Cerebellar cortex (tissue), 1 donor: ENCODE measurements at places on chromosomes 6 and 20.

- DNase-seq, result no peak
Observed at GRCh38 chr6:67449602-67450001, 1185.5 kb upstream of the ADGRB3 start.

DNA sequence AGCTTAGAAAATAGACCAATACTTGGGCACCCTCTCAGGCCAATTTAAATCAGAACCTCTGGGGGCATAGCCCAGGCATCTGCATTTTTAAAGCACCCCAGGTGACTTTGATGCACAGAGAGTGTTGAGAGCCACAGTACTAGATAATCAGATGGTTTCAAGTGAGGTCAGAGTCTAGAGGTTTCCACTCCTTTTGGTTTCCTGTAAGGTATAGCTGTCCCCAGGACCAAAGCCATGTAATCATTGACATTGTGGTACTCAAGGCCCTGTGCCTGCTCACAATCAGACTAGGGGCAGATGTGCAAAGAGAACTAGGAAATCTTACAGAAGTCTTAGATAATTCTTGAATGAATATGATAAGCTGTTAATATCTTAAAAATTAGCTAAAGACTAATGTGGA is 9.1 kb downstream of the FILIP1 start:
- DNase-seq, result no peak

DNA sequence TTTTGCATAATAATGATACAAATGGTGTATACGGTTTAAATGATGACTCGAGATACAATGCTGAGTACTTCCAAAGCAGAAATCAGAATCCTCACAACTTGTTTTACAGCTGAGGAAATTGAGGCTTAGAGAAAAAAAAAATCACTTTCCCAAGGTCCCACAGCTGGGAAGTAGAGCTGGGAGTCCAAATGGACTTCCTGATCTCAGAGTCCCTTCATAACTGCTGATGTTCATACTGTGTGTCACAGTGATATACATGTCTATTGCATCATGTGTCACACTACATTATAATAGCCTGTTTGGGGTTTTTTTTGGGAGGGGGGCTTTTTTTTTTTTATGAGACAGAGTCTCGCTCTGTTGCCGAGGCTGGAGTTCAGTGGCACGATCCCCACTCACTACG is 8.5 kb downstream of the HM13 start:
- DNase-seq, result no peak

DNA sequence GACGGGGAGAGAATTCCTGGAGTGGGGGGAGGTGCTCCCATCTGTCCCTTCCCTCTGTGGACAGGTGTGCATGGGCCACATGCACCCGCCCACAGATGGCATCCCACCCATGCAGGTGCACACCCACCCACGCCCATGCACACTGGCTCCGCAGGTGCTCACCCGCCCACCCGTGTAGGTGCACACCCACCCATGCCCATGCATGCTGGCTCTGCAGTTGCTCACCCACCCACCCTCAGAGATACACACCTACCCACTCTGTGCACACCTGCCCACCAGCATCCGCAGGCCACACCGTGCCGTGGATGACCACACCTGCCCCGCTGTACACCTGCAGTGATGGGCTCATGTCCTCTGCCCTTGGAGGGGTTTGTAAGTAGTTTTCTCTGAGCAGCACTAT is 132.0 kb downstream of the PHACTR3 start:
- no peak for DNase-seq
